ENCODE measurements at places on chromosomes 1 and 21.

DNA sequence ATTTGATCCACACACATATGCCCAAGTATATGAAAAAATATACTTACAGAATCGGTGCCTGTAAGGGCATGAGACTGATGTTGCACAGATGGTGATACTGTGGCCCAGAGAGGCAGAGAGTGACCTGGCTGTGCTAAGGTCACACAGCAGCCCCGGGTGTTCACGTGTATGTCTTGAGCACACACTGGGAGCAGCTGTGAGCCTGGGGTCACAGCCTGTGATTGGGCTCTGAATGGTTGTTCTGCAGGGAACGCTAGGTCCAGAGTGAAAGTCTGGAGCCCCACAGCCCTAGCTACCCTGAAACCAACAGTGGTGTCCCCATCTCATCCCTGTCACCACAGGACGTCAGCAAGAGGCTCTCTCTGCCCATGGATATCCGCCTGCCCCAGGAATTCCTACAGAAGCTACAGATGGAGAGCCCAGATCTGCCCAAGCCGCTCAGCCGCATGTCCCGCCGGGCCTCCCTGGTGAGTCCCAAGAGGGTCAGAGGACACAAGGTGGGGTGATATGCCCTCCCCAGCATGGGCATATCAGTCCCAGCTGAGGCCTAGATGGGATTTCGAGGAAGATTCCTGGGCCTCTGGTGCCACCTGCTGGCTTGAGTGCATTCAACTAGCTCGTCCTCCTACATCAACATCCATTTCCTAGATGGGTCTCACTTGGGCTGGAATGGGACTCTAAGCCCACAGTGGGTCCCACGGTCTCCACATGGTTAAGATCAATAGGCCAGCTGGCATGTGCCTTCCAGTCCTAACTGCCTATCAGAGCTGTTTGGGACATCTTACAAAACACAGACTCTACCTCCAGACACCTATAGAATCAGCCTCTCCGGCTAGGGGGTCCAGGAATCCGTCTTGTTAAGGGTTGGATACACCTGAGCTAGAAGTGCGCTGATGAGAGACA, 19.7 kb downstream of the CDK18 start:
- peak; percentile 59 for DNase-seq

- no peak for DNase-seq
Measured at GRCh38 chr1:55081905-55082296, 42.6 kb downstream of the PCSK9 start.

DNA sequence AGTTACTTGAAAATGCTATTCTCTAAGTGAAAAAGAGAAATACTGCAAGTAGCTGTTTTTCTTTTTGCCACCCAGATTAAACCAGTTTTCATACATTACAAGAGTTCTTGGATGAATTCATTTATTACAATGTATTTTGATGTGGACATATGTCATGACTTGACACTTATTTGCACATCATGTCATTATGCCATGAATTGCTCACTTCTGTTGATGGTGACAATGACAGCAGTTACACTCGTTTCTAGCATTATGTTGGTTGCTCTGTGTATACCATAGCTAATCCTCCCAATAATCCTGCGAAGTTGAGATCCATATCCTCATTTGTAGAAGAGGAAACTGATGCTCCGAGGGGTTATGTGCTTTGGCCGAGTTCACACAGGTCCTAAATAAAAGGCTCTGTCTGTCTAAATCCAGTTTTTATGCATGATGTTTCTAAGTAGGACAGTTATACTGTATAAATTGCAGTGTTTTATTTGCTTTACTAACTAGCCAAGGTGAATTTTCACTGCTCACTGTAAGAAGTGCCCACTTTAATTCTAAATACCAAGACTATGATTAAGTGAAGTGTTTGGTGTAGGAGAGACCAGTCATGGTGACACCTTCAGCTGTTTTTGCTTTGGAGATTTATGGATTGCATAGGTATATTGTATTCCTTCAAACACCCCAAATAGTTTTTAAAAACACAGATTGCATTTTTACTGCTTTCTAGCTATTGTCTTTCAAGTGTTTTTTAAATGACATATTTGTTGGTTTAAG, 56.7 kb downstream of the PRDM2 start:
- no peak for DNase-seq

DNA sequence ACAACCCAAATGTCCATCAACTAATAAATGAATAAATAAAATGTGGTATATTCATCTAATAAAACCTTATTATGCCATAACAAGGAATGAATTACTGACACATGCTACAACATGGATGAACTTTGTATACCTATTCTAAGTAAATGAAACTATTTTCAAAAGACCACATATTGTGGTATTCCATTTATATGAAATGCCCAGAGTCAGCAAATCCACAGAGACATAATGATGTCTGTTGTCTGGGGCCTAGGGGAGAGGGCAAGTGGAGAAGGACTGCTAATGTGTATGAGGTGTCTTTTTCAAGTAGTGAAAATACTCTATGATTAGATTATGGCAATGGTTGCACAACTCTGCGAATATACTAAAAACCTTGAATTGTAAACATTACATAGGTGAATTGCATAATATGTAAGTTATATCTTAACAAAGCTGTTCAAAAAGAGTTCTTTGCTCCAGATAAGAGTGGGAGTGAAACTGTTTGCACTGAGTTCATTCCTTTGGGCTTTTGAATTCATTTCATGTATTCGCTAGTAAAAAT, 464.2 kb downstream of the NUF2 start:
- no peak for DNase-seq

- DNase-seq: no peak
Measured at GRCh38 chr1:221175249-221175648, 296.0 kb downstream of the HLX start.

- DNase-seq: no peak
Measured at GRCh38 chr1:199283794-199284193, 645.0 kb downstream of the PTPRC start.

GRCh38 chr1:21689661-21690372, 20.7 kb upstream of the RAP1GAP start:
- no peak for DNase-seq

DNA sequence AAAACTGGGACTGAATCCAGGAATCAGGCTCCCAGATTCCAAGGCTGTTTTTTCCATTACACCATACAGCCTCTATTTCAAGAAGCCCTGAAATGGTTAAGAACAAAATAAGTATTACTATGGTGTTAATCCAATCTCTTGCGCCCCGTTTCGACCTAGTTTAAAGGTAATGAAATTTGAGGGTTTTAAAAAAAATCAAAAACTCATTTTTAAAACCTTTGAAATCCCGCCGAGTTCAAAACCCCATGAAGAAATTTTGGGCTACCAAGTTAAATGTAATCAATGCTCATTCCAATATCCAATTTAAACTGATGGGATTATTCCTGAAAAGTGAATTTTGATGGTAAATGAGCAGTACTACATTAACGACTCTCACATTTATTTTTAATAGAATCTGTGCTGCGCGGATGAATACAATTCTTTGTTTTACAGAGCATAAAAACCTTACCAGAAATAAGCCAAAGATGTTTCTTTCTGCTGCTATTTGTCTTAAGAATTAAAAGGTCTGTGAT, 767 bp upstream of the EGLN1 start:
- DNase-seq: no peak

GRCh38 chr1:203465146-203465798, 10.3 kb upstream of the PRELP start:
- no peak for DNase-seq

GRCh38 chr1:18140411-18140810, 32.8 kb downstream of the IGSF21 start:
- no peak for DNase-seq

DNA sequence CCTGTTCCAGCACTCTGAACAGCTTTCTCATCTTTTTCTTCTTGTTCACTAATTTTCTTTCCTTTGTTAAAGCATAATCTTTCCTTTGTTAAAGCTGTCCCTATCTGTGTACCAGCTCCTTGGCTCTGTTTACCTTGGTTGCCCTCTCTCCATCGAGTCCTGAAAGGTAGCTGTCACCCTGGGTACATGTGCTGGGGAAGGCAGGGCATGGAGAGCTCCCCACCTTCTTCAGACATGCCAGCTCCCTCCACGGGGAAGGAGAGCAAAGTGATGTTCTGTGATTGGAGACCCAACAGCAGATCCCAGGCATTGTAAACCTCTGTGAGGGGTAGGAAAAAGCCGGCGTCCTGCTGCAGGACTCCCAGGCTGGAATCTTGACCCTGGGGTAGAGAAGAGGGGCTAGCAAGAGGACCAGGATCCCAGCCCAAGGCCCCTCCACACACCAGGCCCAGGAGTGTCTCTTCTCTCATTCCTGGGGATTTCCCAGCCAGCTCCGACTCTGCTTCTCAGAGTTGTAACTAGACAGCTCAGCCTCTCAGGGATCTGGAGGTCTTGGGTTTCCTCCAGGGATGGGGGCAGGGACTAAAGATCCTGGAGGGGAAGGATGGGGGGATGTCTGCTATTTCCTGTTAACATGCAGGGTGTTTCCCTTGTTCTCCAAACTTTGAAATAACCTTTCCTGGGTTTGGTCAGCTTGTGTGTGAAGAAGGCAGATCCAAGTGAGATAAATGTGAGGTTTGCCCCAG, 34.4 kb downstream of the TMCC2 start:
- no peak for DNase-seq

- DNase-seq: no peak
Measured at GRCh38 chr1:207742850-207743555, 8.9 kb upstream of the CD46 start.

DNA sequence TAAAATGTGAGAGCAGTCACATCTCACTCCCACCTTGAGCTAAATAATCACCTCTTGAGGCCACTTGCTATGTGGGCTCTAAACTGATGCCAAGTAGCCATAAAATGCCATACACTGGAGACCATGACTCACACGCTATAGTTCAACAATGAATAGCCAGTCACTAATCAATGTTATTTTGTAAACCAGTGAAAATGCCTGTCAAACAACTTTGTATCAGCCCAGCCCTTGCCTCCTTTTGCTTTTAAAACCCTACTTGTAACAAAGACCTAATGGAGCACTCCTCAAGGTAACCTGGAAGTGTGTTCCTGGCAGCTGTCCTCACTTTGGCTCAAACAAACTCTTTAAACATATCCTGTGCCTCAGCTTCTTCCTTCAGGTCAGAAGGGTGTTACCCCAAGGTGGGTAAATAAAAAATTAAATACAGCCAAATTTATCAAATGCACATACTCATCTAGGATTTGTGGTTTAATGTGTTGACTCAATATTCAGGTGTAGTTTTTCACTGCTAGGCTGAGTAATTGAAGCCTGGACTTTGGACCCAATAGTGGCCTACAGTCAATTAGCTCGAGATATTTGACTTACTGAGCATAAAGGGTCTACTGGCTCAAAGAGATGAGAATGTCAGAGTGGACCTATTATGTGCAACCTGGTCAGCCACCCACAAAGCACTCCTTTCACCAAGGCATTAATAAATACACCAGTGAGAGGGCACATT, 154.3 kb downstream of the COQ8A start:
- no peak for DNase-seq

DNA sequence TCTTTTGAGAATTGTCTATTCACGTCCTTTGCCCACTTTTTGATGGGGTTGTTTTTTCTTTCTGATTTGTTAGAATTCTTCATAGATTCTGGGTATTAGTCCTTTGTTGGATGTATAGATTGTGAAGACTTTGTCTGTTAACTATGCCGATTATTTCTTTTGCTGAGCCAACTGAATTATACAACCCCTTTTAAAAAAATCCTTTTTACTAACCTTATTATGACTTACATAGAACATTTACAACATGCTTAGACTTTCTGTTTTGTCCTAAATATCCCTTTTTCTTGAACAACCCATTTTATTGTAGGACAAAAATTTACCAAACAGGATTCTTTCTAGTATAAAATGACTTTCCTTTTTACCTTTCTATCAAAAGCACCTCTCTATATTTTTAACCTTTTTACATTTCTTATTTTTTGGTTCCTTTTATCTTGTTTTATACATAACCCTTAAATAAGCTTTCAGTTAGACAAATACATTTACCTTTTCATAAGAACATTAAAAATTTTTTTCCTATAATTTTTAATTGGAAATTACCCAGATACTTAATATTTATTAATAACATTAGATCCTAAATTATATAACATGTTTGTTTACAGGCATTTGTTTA, 70.4 kb upstream of the TTLL7 start:
- DNase-seq: no peak

GRCh38 chr1:228849011-228849541, 113.8 kb downstream of the RHOU start:
- DNase-seq: no peak

DNA sequence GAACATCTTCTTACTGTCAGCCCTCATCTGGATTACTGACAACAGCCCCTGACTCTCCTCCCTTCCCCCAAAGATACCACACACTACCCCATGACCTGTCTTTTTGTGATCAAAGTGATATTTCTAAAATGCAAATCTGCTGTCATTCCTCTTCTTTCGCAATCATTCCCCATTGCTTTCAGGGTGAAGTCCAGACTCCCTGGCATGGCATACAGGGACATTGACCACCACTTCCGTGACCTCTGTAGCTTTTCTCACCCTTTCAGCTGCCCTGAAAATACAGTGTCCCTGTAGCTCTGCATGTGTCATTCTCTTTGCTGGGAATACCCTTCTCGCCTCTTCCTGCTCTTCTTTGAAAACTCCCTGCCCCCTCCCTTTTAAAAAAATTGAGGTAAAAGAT, 4.1 kb downstream of the SERINC2 start:
- no peak for DNase-seq

GRCh38 chr1:168833801-168834224, 104.8 kb upstream of the DPT start:
- DNase-seq: no peak

- no peak for DNase-seq
Measured at GRCh38 chr1:74266001-74266400, 30.8 kb downstream of the TNNI3K start.

- DNase-seq: no peak
Measured at GRCh38 chr1:8448911-8449661, 131.2 kb downstream of the SLC45A1 start.

DNA sequence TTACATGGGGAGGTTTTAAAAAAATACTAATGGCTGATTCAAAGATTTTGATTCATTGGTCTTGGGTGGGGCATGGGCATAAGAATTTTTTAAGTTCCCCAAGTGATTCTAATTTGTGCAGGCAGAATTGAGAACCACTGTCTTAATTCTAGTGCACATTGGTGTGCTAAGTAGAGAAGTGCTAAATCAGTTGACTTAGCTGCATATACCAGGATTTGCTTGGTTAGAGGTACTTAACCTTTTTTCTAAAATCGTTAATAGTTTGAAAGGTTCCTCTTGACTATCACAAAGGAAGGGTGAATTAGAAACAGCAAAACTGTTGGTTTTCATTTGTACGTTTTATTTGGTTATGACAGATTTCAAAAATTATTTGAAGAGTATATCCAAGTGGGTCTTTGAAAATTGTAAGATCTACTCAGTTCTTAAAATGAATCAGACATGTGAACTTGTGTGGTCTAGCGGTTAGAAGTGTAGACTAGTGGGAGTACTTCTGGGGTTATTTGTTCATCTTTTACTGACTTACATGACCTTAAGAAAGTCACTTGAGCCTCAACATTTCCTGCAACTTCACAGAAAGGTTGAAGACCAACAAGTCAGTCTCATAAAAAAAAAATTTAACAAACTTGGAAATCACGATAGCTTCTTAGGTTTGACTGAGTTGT, 66.7 kb downstream of the RPAP2 start:
- no peak for DNase-seq

GRCh38 chr1:40392221-40392620, 18.7 kb downstream of the SMAP2 start:
- no peak for DNase-seq

- no peak for DNase-seq
Measured at GRCh38 chr1:235649368-235650163, at the start of gene GNG4. Gene GNG4 (minus strand): TSS chr1:235649784. CDS start chr1:235583838, 65,946 bp downstream.

- no peak for DNase-seq
Measured at GRCh38 chr21:39330001-39330400, 16.6 kb upstream of the BRWD1 start.

- no peak for DNase-seq
Measured at GRCh38 chr21:46553993-46554392, 50.9 kb downstream of the S100B start.

- no peak for DNase-seq
Measured at GRCh38 chr21:35868005-35868868, 192.1 kb downstream of the SETD4 start.

Data from stimulated activated CD8-positive, alpha-beta memory T cell treated with anti-CD3 and anti-CD28 coated beads, Interleukin-7, amount 100 ng/mL, for 1 hour (primary cell).